Aorta (tissue), 5 donors: ENCODE measurements at places on chromosomes 13 and 19. TPM values are rescaled to one million over a fixed set of nuclear protein-coding genes. Genes with fewer than 3 reads are reported as not detected.
A peak's percentile ranks its signal among the peaks of the same experiment; 100 is the strongest.

DNA sequence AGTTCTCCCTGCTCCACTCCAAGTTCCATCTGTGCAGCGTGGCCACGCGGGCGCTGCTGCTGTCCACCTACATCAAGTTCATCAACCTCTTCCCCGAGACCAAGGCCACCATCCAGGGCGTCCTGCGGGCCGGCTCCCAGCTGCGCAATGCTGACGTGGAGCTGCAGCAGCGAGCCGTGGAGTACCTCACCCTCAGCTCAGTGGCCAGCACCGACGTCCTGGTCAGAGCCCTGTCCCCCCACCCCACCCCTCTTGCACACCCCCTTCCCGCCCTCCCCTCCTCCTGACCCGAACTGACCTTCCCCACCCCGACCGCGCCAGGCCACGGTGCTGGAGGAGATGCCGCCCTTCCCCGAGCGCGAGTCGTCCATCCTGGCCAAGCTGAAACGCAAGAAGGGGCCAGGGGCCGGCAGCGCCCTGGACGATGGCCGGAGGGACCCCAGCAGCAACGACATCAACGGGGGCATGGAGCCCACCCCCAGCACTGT lies 11.6 kb downstream of the FUZ start:
- no peaks in the 10 kb centered on the region for H3K27me3 ChIP-seq
- H3K4me3 ChIP-seq = no peak overlapping the region
- H3K27ac ChIP-seq = no peak overlapping the region
- no peaks in the 10 kb centered on the region for H3K36me3 ChIP-seq
- no peaks in the 10 kb centered on the region for H3K4me1 ChIP-seq

DNA sequence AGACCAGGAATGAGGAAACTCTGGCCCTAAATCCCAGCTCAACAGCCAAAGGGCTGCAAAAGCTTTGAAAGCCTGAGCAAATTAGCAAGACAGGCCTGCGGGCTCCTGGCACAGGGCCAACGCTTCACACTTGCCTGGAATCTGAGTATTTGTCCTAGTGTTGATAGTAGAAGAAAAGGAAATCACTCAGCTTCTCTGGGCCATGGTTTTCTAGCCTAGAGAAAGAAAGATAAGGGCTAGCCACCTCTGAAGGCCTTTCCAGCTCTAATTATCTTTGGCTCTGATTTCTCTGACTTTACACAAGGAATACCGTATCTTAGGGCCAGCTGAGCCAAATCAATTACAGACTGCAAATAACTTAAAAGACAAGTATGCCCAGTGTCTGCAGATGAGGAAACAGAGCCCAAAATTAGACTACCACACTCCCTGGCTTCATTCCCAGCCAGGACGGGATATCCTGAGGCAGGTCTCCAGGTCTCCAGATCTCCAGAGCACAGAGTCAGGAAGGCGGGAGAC lies 69.6 kb downstream of the STK24 start:
- H3K27ac ChIP-seq = peak overlapping the region; percentile 34
- H3K4me1 ChIP-seq = peaks cover 8% of the 10 kb centered on the region
- DNase-seq = peak; percentile 70
- no peak overlapping the region for H3K4me3 ChIP-seq
- H3K36me3 ChIP-seq = no peaks in the 10 kb centered on the region

- no peak for DNase-seq
- H3K27ac ChIP-seq = no peak overlapping the region
- H3K4me1 ChIP-seq = no peaks in the 10 kb centered on the region
- H3K36me3 ChIP-seq = peaks cover 8% of the 10 kb centered on the region
Measured at GRCh38 chr19:17058236-17058635, 17.0 kb downstream of the HAUS8 start.

- DNase-seq = no peak
- no peak overlapping the region for H3K27ac ChIP-seq
- H3K4me3 ChIP-seq = no peak overlapping the region
- H3K27me3 ChIP-seq = no peaks in the 10 kb centered on the region
Measured at GRCh38 chr13:26482451-26483197, 74.9 kb upstream of the WASF3 start.

Gene B3GNT3
- not detected for polyA plus RNA-seq

GRCh38 chr13:110680852-110681251 lies 25.1 kb downstream of the CARS2 start:
- H3K4me1 ChIP-seq = no peaks in the 10 kb centered on the region
- no peaks in the 10 kb centered on the region for H3K27me3 ChIP-seq
- H3K36me3 ChIP-seq = peaks cover 5% of the 10 kb centered on the region
- no peak overlapping the region for H3K4me3 ChIP-seq
